Right ventricle myocardium inferior (tissue), 1 donor: ENCODE measurements at places on chromosomes 2 and 18. TPM values are rescaled to one million over a fixed set of nuclear protein-coding genes. Genes with fewer than 3 reads are reported as not detected.

The GYPC gene
- total RNA-seq: 121 TPM

DNA sequence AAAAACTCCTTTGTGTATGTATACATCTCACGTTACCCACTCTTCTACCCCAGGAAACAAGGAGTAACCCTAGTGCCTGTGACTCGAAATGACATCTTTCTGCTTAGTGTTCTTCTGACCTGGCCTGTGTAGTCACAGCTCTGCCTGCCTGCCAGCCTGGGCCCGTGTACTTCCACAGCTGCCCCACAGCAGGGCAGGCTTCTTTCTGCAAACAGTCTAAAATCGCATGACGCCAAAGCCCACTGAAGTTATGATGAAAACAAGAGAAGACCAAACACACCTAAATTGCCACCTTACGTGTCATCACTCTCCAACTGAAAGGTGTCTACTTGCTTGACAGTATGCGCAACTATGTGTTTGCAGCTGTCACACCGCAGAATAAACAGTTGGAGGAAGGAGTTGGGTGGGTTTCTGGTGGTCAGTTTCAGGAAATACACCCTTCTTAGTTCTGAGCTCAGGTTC, 1.5 kb downstream of the GAREM1 start:
- peak; percentile 70 for DNase-seq

DNA sequence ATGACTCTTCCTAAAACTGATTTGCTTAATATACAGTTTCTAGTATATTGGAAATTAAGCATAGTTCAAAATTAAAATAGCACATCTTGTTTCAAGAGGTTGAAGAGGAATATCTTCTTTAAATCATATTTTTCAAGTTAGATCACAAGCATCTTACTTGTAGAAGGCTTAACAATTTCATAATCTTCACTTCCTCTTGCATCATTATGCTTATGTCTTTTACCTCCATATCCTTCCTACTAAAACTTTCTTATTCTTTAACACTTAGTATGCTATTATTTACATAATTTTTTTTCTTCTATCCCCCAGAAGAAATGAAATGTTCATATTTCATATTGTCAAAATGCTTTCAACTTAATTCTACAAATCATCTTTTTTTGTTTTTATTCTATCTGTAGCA, 1354.9 kb upstream of the TMEFF2 start:
- DNase-seq: no peak

- no peak for DNase-seq
Observed at GRCh38 chr18:40935423-40935822, 1019.6 kb upstream of the PIK3C3 start.

- no peak for DNase-seq
Observed at GRCh38 chr2:99809259-99809900, 319.6 kb upstream of the REV1 start.

The SLC4A3 gene
- total RNA-seq: 445 TPM

- DNase-seq: no peak
Observed at GRCh38 chr2:106758901-106759497, 127.0 kb downstream of the ST6GAL2 start.

DNA sequence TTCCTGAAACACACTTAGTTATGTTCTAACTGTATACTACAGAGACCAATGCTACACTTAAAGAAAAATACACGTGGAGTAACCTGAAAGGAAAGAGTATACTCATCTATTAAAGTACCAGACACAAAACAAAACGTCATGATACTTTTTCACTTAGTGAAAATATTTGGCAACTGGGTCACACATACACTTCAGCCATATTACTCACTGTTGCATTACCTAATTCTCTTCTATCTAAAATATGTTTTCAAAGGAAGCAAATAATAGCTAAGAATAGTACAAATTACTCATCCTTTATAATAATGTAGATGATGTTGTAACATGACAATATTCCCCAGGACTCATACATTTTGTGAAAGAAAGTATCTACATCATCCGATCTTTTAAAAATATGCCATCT, 76.5 kb upstream of the EPB41L3 start:
- DNase-seq: no peak

DNA sequence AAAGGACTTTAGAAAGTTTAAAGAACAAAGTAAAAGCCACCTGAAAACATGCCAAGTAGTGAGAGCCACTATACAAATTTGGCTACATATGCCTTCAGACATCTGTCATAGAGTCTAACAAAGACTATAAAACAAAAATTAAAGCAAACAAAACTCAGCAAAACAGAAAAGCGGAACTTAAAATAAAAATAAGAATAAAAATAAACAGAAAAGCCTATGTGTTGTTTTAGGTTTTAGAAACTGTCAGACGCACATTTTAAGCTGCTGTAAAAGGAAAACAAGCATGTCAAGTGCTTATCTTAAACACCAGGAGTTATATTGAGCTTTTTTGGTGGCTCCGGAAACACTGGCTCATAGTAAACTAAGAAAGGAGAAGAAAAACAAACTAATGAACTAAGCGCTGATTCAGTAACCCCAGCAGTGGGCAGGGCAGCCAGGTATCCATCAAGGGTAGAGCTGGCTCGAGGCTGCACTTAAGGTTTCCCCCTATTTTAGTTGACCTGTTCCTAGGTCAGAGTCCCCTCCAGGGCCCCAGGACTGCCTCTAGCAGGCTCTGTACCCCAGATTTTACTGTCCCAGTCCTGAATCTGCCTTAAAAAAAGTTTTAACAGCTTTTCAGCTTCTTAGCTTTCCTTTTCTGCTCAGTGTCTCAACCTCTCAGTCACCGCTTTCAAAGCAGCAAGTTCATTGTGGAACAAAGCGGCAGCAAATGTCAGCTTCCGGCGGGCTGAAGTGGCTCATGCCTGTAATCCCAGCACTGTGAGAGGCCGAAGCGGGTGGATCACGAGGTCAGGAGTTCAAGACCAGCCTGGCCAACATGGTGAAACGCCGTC, 15.4 kb upstream of the RMC1 start:
- DNase-seq: no peak

DNA sequence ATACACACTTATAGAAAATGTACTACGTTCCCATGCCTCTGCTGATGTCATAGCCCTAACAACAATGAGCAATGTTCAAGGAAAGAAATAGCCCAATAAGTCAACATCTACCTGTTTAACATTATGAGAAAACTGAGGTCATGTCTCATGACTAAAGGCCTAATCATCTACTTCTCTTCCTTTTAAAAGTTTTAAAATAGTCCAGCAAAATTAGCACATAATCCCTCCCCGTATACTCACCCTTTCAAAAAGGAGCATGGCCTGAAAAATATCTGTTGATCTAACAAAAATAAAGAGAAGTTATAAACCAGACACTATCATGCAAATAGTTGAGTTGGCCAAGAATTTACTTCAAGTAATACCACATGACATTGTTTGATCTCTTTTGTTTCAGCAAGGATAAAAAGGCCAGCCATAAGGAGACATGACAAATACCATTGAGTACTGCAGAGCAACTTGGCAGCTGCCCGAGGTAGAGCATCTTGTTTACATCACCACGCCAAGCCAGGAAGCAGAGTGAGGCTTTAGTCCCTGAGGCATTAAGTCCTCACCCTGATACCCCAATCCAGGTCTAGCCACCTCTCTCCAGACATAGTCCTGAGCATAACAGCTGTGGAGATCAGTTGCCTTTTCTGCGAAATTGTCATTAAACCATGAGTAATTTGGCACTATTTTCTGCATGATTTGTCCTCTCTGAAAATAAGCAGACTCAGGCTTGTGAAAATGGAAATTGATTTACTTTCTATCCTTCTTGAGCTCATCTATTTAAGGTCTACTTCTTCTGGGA, 137.4 kb upstream of the ETAA1 start:
- no peak for DNase-seq

DNA sequence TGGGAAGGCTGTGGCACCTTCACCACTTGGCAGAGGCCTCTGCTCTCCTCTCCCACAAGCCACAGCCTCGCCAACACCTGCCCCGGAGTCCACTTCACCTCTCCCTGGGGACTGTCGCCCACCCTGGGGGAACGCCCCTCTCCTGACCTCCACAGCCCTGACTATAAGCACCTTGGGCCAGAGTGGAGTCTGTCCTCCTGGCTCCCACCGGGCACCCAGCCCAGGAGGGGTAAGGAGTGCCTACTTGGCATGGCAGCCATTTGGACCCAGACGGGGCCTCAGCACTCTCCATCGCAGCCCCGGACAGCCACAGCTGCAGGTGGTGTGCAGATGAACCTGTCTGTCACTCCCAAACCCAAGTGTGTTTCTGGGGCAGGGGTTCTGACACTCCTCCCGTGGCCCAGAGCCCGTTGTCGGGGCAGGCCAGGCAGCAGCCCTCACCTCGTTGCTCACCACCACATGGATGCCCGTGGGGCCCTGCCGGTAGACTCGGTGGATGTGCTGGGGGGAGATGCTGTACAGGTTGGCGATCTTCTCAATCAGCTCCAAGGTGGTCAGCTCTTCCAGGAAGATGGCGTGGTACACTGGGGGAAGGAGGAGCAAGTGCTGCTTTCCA, 53.5 kb downstream of the TFCP2L1 start:
- no peak for DNase-seq

The PLB1 gene
- total RNA-seq: 3.0 TPM

GRCh38 chr2:234292962-234293243, 204.0 kb downstream of the ARL4C start:
- no peak for DNase-seq

The CPO gene
- 0.73 TPM for total RNA-seq

GRCh38 chr2:85748985-85749875, 4.6 kb upstream of the ATOH8 start:
- no peak for DNase-seq

GRCh38 chr2:36369716-36370115, 14.1 kb downstream of the CRIM1 start:
- no peak for DNase-seq

DNA sequence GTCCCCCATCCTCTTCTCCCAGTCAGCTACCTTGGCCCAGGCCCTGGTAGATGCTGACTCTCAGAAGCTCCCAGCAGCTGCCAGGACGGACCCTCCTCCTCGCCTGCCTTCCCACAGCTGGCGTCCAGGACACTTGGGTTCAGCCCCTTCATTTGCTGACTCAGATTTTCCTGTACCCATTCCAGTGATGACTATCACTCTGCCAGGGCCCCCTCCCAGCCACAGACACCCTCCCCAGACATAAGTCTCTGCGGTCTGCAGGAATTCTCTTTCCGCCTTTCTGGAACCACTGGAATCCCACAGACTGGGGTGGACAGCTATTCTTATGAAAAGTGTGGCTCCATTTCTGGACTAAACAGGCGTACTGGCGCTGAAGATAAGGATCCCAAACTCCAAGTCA, 260.3 kb upstream of the EPAS1 start:
- no peak for DNase-seq
